H54 (cell line): ENCODE measurements at places on chromosomes 13 and 19.
A peak's percentile ranks its signal among the peaks of the same experiment; 100 is the strongest.

DNA sequence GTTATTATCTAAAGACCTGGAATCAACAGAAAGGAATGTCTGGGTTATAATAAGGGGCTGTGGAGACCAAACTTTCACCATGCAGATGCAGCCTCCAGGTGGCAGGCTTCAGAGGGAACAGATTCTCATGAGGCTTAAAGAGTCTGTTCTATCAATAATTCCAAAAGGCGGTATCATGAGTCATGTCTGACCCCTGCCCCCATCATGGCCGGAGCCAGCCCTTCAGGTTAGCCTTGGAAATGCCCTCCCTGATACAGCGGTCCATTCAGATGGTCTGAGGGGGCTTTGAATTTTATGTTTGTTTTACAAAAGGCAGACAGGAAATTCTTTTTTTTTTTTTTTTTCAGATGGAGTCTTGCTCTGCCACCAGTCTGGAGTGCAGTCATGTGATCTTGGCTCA is 21.7 kb upstream of the LAMP1 start:
- peak; percentile 52 for DNase-seq

DNA sequence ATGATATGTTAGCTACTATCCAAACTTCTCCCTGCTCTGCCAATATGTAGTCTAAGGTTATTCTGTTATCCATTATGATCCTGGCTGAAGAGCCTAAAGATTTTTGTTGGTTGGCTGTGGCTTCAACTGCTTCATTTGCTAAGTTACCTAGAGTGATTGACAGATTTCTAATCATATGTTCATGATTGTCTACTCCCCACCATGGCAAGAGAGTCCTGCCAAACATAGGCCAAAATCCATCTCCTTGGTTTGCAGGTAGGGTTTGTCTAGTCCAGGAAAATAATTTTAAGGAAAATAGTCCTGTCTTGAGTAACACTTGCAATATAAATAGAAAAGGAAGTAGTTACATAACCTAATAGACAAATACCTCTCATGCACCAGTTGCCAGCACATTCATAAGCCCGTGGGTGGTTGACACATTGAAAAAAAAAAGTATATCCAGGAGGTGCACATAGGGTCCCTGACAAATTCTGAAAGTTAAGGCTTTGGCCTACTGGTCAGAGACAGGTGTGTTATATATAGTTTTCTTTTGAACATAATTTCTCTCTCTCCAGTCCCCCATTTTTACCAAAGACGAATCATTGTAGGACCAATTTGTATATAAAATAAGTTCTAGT is 5.4 kb upstream of the CBY2 start:
- DNase-seq: no peak

- DNase-seq: no peak
These were observed 42.3 kb downstream of the SUGP2 start for GRCh38 chr19:18991006-18991405.

GRCh38 chr13:33270895-33271538 is 14.5 kb downstream of the STARD13 start:
- no peak for DNase-seq

- DNase-seq: no peak
These were observed 320.5 kb downstream of the OXGR1 start for GRCh38 chr13:96673825-96674224.

DNA sequence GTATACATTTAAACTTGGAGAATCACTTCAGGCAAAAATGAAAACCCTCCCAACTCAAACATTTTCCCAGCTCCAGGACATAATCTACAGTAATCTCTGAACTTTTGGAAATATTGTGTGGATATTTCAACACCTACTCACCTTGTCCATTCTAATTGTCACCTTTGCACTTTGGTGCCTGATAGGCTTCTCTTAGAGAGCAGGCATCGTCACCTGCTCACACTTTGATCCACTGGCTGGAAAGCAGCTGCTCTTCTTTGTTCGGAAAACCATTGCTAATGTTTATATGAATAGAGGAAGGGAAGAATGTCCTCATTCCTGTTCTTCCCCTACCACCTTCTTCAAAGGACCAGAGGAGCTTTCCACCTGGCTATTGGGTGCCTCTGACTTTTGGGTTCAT is 411.2 kb downstream of the FGF9 start:
- DNase-seq: no peak

GRCh38 chr19:42400404-42400803 is 10.3 kb upstream of the CNFN start:
- no peak for DNase-seq

- no peak for DNase-seq
These were observed 1.9 kb upstream of the SIGLEC5 start for GRCh38 chr19:51632126-51632525.

GRCh38 chr19:10368101-10368803 is 12.1 kb downstream of the TYK2 start:
- no peak for DNase-seq

GRCh38 chr19:13240312-13241022 is 90.3 kb downstream of the IER2 start:
- DNase-seq: no peak

- no peak for DNase-seq
These were observed at the start of gene ZSCAN4 for GRCh38 chr19:57668635-57669034. Gene ZSCAN4, plus strand, starts transcription at chr19:57668935. Its CDS starts 7,211 bp downstream, at chr19:57676146.

GRCh38 chr13:103952183-103952582 is 886.0 kb upstream of the SLC10A2 start:
- no peak for DNase-seq

GRCh38 chr13:59906413-59907049 is 257.2 kb downstream of the DIAPH3 start:
- DNase-seq: no peak

GRCh38 chr13:25766576-25766975 is 285.2 kb downstream of the SHISA2 start:
- no peak for DNase-seq
